ENCODE measurements at places on chromosomes 13 and 19.

GRCh38 chr19:17415121-17415520 is 4.7 kb upstream of the MVB12A start:
- no peak for DNase-seq

DNA sequence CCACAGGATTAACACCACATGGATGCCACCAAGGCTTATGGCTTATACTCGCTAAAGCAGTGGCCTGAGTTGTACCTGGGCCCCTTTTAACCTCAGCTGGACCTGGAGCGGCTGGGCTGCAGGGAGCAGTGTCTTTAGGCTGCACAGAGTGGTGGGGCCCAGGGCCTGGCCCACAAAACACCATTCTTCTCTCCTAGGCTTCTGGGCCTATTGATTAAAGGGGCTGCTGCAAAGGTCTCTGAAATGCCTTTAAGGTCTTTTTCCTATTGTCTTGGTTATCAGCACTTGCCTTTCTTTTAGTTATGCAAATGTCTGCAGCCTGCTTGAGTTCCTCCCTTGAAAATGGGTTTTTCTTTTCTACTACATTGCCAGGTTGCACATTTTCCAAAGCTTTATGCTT is 973.9 kb upstream of the PRR20A start:
- DNase-seq = no peak

DNA sequence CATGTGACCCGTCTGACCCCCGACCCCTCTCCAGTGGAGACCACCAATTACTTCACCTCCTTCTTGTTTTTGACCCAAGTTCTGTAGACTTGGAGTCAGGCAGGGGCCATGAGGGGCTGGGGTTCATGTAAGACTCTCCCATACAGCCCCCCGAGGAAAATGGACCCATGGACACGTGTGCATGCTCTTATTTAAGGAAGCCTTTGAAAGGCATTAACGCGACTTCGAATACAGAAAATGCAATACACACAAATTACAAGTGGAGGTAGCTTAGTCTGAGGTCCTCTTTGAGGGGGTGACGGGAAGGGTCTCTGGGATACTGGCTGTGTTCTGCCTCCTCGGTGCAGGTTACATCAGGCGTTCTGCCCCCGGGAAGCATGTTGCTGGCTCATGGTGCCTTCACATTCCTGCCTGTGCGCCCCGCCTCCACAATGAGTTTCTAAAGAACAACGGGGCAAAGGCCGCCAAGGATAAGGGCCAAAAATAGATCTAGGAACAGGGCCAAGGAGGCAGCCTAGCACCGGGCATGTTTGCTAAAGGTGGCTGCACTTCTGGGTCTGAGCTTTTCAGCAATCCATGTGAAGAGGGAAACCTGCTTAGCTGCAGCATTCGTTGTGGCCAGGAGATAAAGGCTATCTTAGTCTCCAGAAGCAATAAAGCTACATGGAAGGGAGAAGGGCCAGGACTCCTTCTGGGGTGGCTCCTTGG is 54.5 kb downstream of the RAB20 start:
- DNase-seq = no peak

- DNase-seq = peak; percentile 69
Observed at GRCh38 chr19:1445185-1445931, 4.6 kb upstream of the APC2 start.

DNA sequence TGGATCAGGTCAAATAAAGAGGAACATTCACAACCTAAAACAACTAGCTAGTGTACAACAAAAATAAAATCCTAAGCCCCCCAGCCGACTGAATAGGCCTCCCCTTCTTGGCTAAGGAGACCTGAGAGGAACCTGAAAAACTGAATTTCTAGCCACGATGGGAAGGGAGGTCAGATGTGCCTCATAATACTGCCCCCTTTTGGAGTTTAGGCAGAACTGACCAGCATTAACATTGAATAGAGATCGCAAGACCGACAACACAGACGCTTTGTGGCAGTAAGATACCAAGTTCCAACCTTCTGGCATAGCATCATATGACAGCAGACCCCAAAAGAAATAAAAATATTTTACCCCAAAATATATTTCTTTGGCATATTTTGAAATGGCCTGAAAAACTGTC is 15.9 kb downstream of the CBY2 start:
- no peak for DNase-seq

GRCh38 chr19:31616031-31616430 is 266.8 kb upstream of the TSHZ3 start:
- DNase-seq = no peak

- DNase-seq = no peak
Observed at GRCh38 chr13:59398127-59398526, 765.6 kb downstream of the DIAPH3 start.

GRCh38 chr13:50884265-50884664 is 25.3 kb upstream of the RNASEH2B start:
- no peak for DNase-seq

DNA sequence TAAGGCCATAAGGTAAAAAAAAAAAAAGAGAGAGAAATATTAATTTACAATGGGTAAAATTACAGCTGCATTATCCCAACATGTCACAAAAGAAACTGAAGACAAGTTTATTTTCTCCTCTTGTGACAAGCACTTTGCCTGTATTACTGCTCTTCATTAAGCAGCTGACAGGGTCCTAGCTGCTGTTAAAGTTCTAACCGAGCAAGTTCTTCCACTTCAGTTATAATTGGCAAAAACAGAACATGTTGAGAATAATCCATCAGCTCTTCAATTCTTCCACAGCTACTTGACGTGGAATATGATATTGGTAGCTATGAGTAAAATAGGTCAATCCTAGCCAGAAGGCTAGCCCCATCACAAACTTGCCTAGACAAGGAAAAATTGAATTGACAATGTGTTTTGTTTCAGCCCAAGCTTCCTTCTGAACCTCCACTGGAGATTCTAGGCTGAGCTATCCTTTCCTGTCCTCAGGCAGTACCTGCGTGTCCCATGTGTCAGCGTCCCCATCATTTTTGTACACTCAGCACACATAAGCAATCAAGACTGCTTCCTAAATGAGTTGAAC is 32.2 kb upstream of the DOCK9 start:
- DNase-seq = no peak

GRCh38 chr19:45793876-45794275 is 1.2 kb upstream of the DMWD start:
- DNase-seq = no peak

DNA sequence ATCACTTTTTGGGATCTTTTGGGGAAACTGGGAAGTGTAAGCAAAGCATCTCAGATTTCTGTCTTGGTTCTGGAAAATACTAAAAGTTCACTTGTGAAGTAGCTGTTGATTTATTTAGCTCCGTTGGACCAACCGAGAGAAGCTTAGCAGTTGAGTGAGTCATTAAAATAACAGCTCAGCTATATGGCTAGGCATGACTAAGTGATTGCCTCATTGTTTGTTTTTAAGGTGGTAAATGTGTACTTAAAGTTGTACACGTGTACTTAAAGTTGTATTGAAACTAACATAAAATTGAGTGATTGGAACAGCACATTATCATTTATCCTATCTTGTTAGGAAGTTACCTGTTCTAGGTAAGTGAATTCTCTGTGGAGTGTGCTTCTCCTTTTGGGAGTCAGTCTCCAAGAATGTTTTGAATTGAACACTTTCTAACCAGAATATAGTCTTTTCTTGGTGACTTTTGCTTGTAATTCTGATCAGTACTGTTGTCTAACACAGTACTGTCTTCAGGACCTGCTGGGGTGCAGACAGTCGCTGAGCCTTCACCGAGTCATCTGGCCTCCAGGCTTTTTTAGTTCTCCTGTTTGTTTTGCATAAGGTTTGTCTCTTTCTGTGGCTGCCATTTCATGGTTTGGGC is 2.9 kb upstream of the DCUN1D2 start:
- DNase-seq = no peak

DNA sequence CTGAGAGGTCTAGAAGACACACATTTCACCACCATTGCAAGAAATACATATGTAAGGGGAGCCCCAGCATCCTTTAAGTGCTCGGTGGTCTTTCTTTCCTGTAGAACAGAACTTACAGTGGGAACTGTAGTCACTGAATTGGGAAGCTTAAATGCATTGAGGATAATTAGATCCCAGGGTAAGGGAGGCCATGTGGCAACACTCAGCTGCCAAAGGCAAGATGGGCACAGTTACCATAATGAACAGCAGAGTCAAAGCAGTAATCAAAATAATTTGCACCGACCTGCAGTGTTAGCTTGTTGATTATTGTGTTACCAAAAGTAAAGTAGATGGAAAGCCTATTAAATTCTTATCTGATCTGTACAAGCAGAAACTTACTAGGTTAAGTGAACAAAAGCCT is 291.2 kb upstream of the PCDH20 start:
- no peak for DNase-seq

- DNase-seq = no peak
Observed at GRCh38 chr13:21542563-21542962, 61.4 kb downstream of the MICU2 start.

DNA sequence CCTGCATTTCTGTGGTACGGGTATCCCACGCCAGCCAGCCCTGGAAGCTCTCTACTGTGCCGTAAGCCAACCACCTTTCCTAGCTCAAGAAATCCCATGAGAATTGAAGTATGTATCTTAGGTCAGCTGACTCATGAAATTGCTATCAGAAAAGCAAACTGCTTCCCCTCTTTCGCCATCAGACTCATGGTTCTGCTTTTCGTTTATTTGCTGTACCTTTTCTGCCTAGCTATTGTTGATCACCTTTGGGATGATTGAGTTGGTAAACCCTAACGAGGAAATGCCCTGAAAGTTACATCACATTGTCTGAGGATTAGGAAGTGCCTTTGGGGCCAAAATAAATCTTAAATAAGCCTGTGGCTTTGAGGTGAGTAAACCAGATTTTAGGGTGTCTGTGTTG is at the start of gene ADGRE3:
ADGRE3 (minus strand) TSS at position 81 of the 400 bp plus-strand sequence; CDS start at position 7, 74 bp downstream.
- DNase-seq = peak; percentile 32

- DNase-seq = no peak
Observed at GRCh38 chr13:43963726-43964125, 84.0 kb downstream of the LACC1 start.

GRCh38 chr19:47257411-47258169 is 1.3 kb downstream of the CCDC9 start:
- peak; percentile 48 for DNase-seq

- peak; percentile 54 for DNase-seq
Observed at GRCh38 chr19:18204394-18205199, 755 bp upstream of the RAB3A start.

GRCh38 chr19:11552666-11553372 is 6.2 kb downstream of the ELOF1 start:
- no peak for DNase-seq

- peak; percentile 61 for DNase-seq
Observed at GRCh38 chr19:41144403-41144802, 30.2 kb downstream of the CYP2F1 start.

- no peak for DNase-seq
Observed at GRCh38 chr19:47075179-47075810, 26.9 kb upstream of the TMEM160 start.

DNA sequence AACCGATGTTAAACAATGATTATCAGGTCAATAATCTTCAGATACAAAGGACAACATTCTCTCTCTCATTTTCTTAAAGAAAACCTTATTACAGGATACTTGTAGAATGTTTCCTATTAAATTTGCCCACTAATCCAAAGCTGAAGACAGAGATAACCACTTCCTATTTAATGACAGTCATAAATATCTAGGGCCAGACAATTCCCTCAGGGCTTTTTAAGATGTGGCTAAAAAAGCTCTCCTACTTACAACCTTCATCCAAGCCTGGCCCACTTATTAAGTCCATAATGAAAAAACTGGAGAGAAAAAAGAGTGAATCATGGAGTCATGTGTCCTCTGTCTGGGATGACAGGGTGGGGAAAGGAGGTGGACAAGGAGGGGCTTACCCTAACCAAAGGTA is 235.9 kb downstream of the KLF12 start:
- no peak for DNase-seq

DNA sequence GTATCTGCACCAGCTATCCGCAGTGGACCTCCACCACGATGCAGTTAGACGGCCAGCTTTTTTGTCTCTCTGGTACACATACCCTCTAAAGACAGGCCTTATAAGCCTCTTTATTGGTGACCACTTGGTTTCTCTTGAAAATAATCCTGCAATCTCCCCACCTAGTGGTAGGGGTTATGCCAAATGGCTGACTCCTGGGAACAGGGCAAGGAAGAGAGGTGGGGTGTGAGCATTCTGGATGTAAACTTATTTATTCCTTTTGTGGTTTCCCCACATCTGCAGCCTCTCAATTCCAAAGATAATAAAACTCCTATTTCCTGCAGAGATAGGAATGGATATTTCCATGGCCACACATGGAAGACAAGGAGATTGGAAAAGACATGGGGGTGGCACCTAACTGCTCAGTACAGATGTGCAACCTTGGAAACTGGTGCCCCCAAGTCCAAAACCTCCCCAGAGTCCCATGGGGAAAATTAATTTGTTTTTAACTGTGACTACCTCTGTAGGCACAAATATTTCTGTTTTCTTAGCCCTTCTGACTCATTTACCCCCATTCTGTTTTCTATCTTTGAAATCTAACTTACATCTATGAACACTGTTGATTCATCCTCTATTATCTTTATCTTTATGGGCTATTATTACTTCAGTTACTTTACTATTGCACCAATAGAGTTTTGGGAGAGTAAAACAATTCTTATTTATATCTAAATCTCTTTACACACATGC is 112.7 kb upstream of the TSHZ3 start:
- no peak for DNase-seq

DNA sequence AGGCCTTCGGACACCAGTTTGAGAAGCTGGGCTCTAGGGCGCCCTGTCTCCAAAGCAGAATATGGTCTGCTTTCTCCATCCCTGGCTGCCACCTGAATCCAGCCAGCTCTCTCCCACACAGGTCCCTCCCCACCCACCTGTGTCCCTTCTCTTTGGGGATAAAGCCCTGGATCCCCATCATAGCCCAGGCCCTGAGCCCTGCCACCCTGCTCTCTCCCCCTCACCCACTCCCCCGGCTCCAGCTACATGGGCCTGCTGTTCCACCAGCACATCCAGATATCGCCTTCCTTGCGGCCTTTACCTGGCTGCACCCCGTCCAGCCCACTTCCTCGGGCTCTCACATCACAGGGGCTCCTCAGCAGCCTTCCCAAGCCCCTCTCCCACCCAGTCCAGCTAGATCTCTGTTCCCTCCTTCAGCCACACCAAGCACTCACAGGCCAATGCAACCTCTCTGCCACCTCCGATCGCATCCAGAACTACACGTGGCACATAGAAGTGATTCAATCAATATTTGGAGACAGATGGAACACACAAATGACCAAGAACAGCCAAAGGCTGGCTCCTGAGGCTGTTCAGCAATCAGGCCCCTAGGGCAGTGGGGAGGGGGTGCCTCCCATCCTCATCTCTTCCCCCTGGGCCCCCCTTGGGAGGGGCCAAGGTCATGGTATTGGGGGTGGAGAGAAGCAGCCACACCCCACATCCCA is 7.6 kb downstream of the AKT2 start:
- DNase-seq = no peak

GRCh38 chr19:12778017-12778904 is 2.9 kb upstream of the HOOK2 start:
- DNase-seq = no peak

- no peak for DNase-seq
Observed at GRCh38 chr19:55443824-55444480, 852 bp upstream of the SHISA7 start.

All from stimulated activated naive B cell treated with anti-CD40 and anti-IgM and Interleukin-4, amounts not matched to agents 10 μg/mL and 1 μg/mL and 100 μg/mL, for 72 hours (primary cell).